ENCODE measurements at places on chromosomes 4 and X.

GRCh38 chr4:38605753-38606586 is 58.0 kb upstream of the KLF3 start:
- no peak for DNase-seq

DNA sequence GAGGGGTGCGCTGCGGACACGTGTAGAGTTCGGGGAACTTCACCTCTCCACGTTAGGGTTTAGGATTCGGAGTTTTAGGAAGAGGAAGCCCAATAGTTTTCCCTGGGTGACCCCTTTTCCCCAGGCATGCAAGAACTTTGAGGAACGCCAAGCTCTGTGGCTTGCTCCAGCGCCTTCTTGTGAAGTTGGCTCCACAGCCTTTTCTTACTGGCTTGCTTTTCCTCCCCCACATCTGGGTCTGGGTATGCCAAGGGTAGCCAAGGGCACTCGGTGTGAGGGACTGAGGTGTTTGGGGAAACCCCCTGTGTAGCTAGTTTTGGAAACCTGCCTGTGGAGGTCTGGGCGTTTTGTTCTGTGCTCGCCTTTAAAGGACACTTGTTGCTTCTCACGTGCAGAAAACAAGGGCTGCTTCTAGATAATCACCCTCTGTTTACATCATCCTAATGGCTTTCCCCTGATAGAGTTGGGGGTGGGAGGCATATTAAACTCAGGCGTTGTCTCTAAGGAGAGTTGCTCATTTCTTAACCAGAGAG is 746 bp downstream of the EDNRA start:
- DNase-seq = no peak

DNA sequence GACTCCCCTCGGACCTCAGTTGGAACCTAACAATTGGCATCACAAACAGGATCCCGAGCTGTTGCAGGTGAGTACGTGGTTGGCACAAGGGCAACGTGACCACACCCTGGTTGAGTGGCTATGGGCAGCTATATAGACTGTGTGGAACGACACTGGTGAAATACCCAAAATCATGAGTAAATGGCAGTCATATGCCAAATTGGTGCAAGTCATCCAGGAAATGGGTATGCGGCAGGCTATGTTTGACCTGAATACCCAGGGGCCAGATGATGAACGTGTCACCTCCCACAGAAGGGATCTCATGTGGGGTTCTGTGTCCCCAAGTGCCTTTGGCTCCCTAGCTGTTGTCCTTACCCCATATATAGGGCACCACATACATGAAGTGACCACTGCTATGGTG is 53.2 kb upstream of the CCDC149 start:
- DNase-seq = no peak

DNA sequence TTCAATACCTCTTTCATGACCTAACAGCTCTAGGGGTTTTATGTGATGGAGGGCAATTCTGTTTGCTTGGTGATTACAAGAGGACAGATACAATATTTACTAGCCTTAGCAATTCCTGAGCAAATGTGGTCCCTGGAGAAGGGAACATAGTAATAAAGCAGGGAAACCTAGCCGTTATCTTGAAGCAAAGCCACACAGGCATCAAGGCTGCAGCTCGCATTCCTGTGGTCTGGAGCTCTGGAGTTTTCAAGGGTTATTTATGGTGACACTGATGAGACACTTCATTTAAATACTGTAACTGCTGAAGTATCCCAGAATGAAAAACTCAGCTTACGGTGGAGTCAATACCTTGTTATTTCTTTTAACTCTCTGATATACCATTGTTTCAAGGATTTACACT is 66.8 kb downstream of the AFF2 start:
- DNase-seq = no peak

GRCh38 chr4:109816082-109816442 is 500 bp downstream of the GAR1 start:
- DNase-seq = peak; percentile 59

DNA sequence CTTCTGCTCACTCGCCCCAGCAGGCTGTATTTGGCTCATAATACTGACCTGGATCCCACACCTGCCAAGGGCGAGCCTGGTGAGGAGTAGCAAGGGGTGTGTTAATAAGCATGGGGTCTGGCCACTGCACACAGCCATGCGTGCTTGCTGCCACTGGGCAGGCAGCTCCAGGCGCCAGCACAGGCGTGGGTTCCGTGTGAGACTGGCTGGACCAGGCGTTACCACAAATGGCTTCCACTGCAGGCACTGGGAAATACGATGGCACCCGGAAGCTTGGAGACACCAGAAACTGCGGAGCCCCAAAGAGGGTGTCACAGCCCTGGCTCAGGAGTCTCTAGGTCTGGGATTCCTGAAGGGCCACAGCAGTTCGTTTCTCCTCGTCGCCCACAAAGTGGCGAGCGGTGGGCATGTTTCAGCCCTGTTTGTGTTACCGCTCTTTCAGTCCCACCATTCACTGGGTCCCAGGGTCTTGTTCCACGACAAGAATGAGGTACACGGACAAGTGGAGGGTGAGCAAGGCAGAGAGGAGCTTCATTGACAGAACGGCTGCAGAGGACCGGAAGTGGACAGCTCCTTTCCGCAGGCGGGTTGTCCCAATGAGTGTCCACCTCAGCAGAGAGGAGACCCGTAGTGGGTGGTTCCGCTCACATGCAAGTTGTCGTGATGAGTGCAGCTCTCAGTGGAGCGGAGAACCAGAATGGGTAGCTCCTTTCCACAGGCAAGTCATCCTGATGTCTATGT is 428.9 kb downstream of the EPHA5 start:
- no peak for DNase-seq

GRCh38 chr4:98093662-98094061 is 49.6 kb downstream of the STPG2 start:
- no peak for DNase-seq

GRCh38 chr4:147651563-147651962 is 32.4 kb downstream of the PRMT9 start:
- no peak for DNase-seq

- no peak for DNase-seq
Measured at GRCh38 chrX:96464880-96465558, 219.6 kb upstream of the DIAPH2 start.

GRCh38 chr4:1277667-1278665 is 11.7 kb upstream of the MAEA start:
- DNase-seq = peak; percentile 20

- no peak for DNase-seq
Measured at GRCh38 chrX:23061116-23061515, 61.4 kb downstream of the DDX53 start.

- no peak for DNase-seq
Measured at GRCh38 chr4:37917388-37917787, 26.5 kb downstream of the TBC1D1 start.

- no peak for DNase-seq
Measured at GRCh38 chr4:118032691-118033090, 1.6 kb upstream of the NDST3 start.

GRCh38 chrX:72652082-72652481 is 62.0 kb downstream of the PHKA1 start:
- DNase-seq = no peak

- no peak for DNase-seq
Measured at GRCh38 chr4:121711263-121712000, 14.7 kb upstream of the ANXA5 start.

DNA sequence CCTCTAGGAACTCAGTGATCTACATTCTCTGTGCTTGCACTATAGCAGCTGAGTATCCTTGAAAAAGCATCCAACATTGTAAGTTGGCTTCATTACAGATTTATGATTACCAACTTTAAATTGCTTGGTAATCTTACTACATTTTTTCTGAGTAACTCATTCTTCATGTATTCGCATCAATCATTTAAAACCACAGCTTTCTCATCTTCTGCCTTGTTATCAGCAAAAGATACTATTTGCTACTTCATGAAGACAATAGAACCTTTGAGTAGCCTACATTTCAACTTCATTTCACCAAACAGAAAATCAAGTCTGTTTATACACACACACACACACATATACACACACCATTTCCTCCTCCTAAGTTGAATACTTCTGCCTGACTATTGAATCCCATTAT is 6.2 kb upstream of the DCAF8L2 start:
- DNase-seq = no peak

GRCh38 chrX:79161655-79162054 is 17.2 kb downstream of the GPR174 start:
- peak; percentile 88 for DNase-seq

DNA sequence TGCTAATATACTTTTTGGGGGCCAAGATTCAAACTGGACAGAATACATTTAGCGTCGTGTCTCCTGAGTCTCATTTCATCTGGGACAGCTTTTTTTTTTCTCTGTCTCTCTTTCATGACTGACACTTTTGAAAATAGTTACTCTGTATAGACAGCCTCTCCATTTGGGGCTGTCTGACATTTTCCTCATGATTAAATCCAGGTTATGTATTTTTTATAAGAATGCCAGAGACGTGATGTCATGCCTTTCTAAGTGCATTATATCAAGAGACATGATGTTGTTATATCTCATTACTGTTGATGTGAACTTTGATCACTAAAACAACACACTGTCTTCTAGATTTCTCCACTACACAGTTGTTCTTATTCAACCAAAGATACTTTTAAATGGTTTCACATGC is 199.0 kb downstream of the BANK1 start:
- DNase-seq = no peak

GRCh38 chr4:49032440-49033161 is 46.5 kb downstream of the CWH43 start:
- no peak for DNase-seq

GRCh38 chr4:107654694-107655093 is 65.3 kb downstream of the PAPSS1 start:
- no peak for DNase-seq

- DNase-seq = no peak
Measured at GRCh38 chr4:102541697-102542096, 40.5 kb downstream of the NFKB1 start.

GRCh38 chr4:133565379-133565778 is 416.3 kb downstream of the PCDH10 start:
- no peak for DNase-seq

- no peak for DNase-seq
Measured at GRCh38 chr4:153021276-153021675, 85.2 kb downstream of the FHDC1 start.

- DNase-seq = no peak
Measured at GRCh38 chr4:24249972-24250371, 334.4 kb downstream of the DHX15 start.

DNA sequence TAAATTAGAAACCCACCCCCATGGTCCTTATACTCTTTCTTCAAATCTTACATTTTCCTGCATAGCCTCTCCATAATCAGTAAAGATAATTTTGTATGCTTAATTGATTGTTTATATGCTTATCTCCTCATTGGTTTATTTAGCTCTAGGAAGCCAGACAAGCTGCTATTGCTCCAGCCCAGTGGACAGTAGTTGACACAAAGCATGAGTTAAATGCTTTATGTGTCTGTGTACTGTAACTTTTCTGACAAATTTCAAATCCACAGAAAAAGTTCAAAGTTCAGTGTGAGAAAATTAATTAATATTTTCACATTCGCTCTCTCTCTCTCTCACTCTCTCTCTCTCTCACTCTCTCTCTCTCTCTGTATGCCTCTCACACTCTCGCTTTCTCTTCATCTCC is 181.7 kb downstream of the GABRB1 start:
- no peak for DNase-seq

- DNase-seq = no peak
Measured at GRCh38 chrX:137575596-137576255, 9.8 kb downstream of the ZIC3 start.

- peak; percentile 1 for DNase-seq
Measured at GRCh38 chr4:85928775-85929591, 430.9 kb downstream of the MAPK10 start.

- no peak for DNase-seq
Measured at GRCh38 chrX:147183161-147183560, 368.6 kb upstream of the CXorf51A start.

- peak; percentile 4 for DNase-seq
Measured at GRCh38 chr4:74624351-74625151, 169.8 kb downstream of the BTC start.

GRCh38 chr4:27327421-27328181 is 467.0 kb downstream of the STIM2 start:
- DNase-seq = no peak
